Activated CD8-positive, alpha-beta T cell treated with anti-CD3 and anti-CD28 coated beads for 36 hours (primary cell): ENCODE measurements at places on chromosomes 6 and 20.

DNA sequence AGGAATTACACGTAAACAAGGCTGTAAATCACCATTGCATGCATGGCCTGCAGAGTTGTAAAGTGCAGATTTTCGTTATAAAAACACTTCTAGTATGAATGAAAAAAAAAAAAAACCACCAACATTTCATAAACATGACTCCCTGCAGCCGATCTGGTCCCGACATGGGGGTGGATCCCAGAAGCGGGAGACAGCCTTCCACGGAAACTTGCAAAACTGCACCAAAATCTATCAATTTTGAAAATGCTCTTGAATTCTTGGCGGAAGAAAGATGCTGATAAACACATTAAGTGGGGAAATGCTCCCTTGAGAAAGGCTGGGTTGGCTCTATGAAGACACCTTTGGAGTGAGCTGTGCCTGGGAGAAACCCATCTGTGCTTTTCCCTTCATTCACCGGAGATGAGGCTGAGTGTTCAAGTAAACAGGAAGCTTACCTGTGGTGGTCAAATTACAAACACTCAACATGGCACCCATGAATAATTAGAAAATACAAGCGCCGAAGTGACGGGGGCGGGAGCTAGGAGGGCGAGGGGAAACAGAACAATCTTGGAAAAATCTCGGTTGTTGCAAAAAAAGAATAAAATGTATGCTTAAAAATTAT, 845 bp upstream of the ANKRD60 start:
- DNase-seq: no peak

GRCh38 chr6:74250161-74250818, 554.3 kb downstream of the CD109 start:
- DNase-seq: no peak

- DNase-seq: no peak
Observed at GRCh38 chr6:98932381-98932780, 15.4 kb downstream of the FBXL4 start.

- no peak for DNase-seq
Observed at GRCh38 chr20:24506696-24507095, 37.3 kb downstream of the SYNDIG1 start.

DNA sequence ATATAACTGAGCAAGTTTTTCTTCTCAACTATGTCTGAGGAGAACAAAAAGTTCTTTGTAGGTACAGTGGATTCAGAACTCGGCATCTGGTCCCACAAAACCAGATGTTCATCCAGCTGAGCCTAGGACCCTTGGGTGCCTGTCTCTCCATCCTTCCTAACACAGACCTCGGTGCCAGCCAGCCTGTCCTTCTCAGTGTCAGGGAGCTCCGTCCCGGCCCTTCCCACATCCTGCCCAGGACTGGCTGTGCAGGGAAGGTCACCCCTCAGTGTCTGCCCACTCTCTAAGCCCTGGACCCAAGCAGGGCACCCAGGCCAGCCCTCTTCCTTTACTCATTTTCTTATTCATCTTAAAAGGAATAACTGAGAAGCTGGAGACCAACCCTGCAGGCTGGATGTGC, 32.0 kb upstream of the AGPAT4 start:
- no peak for DNase-seq

- DNase-seq: no peak
Observed at GRCh38 chr20:52230409-52230808, 38.8 kb upstream of the ZFP64 start.

GRCh38 chr6:32146687-32147086, 5.1 kb downstream of the PRRT1 start:
- no peak for DNase-seq

- DNase-seq: no peak
Observed at GRCh38 chr6:62652692-62653328, 366.8 kb upstream of the KHDRBS2 start.

DNA sequence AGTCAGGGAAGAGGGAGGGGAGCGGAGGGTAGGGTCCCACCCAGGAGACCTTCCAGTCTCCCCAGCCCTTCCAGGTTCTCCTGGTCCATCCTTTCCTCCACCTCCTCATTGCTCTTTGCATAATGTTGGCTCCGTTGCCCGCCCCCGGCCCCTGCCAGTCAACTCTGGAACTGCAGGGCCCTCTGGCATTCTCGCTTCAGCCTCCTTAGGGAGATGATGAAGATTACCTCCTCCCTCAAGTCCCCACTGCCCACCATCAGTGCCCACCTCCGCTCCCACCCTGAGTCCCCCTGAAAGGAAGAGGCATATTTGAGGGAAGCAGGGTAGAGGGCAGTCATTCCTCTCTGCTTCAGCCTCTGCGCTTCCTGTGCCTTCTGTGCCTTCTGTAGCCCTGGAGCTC, 8.5 kb downstream of the TMEM63B start:
- DNase-seq: no peak

DNA sequence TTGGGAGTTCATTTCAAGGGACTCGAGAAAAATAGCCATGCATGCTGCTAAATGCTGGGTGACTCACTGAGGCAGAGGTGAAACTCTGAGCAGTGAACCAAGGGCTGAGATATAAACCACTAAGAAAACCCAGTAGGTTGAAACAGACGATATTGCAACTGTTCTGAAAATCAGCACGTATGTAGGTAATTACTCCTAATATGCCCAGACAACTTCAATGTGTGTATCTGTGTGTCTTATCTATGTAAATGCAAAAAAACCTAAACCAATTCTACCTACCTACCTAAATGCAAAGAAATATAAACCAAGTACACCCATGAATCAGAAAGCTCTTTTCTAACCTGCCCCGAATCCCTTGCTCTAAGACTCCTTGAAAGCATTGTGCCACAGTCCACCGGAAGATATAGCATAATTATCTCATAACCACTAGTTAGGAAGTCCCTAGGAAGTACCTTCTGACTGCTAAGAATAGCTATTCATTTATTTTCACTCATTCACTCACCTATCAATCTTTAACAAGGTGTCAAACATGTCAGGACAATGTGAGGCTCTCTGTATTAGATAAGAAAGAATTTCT, 458.7 kb upstream of the RUNX2 start:
- peak; percentile 38 for DNase-seq

GRCh38 chr6:33613795-33614168, 7.3 kb upstream of the ITPR3 start:
- no peak for DNase-seq

DNA sequence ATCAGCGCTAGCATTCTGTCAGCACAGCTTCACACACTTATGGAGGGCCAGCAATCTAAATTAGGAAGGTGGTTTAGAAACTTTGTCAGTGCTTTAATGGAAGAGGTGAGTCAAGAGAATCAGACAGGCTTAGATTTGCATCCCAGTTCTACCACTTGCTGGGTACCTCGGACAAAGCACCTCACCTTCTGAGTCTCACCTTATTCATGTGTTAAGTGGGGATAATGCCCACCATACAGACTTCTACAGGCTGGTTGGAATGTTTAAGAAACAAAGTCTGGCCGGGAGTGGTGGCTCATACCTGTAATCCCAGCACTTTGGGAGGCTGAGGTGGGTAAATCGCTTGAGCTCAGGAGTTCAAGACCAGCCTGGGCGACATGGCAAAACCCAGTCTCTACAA, 12.2 kb upstream of the STK35 start:
- no peak for DNase-seq

DNA sequence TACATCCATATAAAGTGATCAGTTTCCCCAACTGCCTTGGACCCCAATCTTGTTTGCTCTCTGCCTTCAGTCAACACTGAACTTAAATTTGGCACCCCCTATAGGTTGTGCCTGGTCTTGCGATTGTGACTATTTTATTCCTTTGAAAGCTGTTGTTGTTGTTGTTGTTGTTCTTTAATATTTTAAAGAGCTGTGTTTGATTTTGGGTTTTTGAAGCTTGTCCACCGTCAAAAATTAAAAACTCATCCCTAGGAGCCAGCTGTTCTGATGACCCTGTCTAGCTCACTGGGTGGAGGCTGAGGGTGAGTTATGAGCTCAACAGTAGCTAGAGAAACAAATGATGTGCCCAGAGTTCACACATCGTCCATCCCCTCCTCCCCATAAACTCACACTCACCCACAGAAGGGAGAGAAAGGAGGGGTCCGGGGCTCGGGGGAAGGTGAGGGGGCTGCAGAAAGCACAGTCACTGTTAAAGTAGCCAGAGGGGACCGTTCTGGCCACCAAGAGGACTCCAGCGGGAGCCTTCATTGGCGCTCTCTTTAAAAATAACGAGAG, 4.0 kb downstream of the SIM1 start:
- no peak for DNase-seq

GRCh38 chr20:9668381-9668780, 154.0 kb downstream of the LAMP5 start:
- DNase-seq: no peak

DNA sequence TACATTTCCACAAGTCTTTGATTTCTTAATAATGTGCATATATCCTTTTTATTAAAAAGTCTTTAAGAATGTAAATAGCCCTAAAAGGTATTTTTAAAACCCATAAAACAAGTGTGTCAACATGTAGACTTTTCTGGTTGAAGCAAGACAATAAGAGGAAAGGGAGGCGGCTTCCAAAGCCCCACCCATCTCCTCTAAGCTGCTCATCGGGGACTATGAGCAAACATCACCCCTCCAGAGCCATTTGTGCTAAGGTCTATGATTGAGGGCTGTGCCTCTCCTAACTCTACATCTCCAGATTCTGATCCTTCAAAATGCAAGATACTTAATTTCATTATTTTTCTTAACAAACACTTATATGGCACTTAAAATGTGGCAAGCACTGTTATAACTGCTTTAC, 2.5 kb upstream of the NAA20 start:
- peak; percentile 63 for DNase-seq

DNA sequence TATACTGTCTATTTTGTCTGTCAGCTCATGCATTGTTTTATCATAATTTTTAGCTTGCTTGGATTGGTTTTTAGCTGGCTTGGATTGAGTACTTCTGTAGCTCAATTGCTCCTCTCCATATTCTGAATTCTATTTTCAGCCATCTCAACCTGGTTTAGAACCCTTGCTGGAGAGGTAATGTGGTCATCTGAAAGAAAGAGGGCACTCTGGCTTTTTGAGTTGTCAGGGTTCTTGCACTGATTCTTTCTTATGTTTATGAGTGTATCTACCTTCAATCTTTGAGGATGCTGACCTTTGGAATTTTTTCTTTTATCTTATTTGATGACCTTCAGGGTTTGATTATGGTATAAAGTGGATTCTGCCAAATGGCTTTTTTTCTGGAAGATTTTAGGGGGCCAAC, 632.7 kb upstream of the ID4 start:
- no peak for DNase-seq

GRCh38 chr20:43977252-43977651, 62.6 kb downstream of the TOX2 start:
- no peak for DNase-seq

DNA sequence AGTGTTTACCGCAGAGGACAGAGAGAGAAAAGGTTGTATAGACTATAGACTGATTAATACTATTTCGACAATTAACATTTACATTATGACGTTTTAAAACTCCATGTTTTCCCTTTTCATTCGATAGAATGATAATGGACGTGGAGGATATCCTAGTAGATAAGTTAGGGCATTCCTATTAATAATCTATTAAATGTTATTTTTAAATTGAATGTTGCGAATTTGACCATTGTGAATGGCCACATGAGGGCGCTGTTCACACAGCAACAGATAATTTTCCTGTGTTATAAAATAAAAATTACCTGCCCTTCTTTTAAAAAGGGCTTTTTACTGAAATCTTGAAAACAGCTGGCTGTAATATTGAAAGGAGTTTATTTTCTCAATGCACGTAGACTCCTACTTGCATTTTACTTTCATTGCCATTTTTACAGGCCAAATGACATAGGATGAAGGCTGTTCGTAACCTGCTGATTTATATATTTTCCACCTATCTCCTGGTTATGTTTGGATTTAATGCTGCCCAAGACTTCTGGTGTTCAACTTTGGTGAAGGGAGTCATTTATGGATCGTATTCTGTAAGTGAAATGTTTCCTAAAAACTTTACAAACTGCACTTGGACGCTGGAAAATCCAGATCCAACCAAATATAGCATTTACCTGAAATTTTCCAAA, 3.3 kb downstream of the ADGRB3 start:
- DNase-seq: peak; percentile 48

DNA sequence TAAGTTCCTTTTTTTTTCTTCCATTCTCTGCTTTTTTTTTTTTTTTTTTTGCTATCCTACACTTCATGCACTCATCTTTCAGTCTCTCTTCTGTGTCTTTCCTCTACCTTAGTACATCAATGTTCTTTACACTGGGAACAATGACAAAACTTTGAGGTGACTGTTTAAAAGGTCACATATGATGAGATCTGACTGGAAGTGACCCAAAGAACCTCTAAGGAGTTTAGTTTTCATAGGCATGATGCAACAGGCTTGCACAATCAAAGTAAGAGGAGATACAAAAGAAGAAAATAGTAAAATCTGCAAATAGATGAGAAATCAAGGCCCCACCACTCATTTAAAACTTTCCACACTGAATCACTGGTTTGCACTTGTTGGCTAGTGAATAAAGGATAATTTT, 840.8 kb downstream of the TBC1D32 start:
- DNase-seq: no peak

GRCh38 chr20:18288749-18289267, 481 bp downstream of the ZNF133 start:
- no peak for DNase-seq

GRCh38 chr6:33091957-33092356, 16.2 kb downstream of the HLA-DPB1 start:
- DNase-seq: peak; percentile 84

GRCh38 chr6:144647971-144648651, 363.0 kb downstream of the UTRN start:
- no peak for DNase-seq

GRCh38 chr6:118783931-118784550, 109.9 kb upstream of the ASF1A start:
- DNase-seq: no peak

GRCh38 chr6:163743796-163744195, 329.3 kb downstream of the QKI start:
- DNase-seq: no peak

GRCh38 chr6:50853939-50854338, 35.3 kb downstream of the TFAP2B start:
- no peak for DNase-seq

- DNase-seq: no peak
Observed at GRCh38 chr20:62696989-62697388, 11.6 kb upstream of the NTSR1 start.

GRCh38 chr6:159324596-159324995, 155.4 kb downstream of the FNDC1 start:
- DNase-seq: no peak

DNA sequence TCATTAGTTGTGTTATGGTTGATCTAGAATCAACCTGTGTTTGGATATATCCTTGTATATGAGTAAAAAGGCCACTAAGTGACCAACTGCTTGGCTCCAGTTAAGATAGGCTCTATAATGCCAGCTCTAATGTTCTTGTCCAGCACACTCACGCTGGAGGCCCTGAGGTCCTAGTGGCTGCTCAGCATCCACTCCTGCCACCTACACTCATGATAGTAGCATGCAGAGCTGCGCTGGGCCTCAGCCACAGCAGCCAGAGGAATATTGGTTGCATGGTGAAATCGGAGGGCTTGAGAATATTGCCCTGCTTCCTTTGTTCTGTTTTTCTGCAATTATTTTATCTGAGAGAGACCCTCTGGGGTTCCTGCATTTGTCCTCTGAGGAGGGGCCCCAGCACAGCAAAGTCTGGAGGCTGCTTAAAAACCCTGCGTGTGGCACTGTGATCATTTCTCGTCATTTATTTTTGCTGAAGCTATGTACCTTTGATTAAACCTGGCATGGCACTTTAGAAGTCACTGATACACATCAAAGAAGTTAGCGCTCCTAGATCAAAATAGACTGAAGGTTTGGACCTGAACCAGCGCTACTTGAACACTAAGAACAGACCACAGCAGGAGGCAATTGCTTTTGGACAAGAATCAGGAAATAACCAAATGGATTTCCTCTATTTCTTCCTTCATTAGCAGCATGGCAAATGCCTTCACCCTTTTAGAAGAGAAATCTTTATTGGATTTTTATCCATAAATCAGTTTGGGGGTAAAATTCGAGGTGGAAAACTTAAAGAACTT, 398.4 kb upstream of the ID4 start:
- DNase-seq: no peak
